Astrocyte of the spinal cord (primary cell): ENCODE measurements at places on chromosomes 6 and 20.
A peak's percentile ranks its signal among the peaks of the same experiment; 100 is the strongest.

GRCh38 chr6:36657942-36658544 is 20.5 kb upstream of the CDKN1A start:
- DNase-seq = peak; percentile 68

GRCh38 chr6:149483334-149483725 is 1.5 kb downstream of the ZC3H12D start:
- no peak for DNase-seq

GRCh38 chr20:33810259-33810658 is 889 bp upstream of the CHMP4B start:
- DNase-seq = no peak

DNA sequence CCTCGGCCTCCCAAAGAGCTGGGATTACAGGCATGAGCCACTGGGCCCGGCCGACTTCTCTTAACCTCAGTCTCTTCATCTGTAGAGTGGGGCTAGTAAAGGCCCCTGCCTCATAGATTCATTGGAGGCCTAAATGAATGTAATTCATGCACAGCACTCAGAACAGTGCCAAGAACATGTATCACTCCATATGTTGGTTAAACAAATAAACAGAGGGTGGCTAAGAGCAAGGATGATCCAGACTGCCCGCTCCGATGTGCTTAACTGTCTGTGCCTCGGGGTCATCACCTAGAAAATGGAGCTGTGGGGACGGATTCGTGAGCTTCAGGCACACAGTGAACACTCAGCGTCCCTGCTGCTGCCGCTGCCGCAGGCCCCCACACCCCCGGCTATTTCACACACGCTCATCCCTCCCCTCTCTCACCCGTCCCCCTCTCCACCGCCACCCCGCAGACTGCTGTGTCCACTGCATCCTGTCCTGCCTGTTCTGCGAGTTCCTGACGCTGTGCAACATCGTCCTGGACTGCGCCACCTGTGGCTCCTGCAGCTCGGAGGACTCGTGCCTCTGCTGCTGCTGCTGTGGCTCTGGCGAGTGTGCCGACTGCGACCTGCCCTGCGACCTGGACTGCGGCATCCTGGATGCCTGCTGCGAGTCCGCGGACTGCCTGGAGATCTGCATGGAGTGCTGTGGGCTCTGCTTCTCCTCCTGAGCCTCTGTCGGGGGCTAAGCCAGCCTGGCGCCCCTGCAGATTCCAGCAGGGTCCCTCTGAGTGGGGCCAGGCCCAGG is 14.8 kb downstream of the MDFI start:
- peak; percentile 32 for DNase-seq

DNA sequence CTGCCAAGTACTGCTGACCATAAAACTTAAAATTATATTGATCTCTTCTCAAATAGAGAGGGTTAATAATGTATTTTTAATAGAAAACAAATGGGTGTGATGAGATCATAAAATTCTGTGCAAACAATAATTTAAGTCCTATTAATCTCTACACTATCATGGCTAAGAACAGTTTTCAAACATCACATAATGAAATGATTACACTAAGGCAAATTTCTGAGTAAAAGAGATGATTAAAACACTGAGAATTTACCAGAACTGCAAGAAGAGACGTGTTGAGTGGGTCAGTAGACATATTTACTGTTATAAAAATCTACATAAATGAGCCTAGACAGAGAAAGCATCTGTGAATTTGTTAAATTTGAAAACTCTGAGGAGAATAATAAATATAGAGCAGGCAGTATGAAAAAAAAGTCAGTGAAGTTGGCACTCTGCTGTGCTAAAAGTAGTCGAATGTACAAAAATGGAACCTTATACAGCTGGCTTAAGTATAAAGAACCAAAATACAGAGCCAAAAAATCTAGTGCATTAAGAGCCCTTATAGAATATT is 302.6 kb upstream of the MANEA start:
- no peak for DNase-seq

DNA sequence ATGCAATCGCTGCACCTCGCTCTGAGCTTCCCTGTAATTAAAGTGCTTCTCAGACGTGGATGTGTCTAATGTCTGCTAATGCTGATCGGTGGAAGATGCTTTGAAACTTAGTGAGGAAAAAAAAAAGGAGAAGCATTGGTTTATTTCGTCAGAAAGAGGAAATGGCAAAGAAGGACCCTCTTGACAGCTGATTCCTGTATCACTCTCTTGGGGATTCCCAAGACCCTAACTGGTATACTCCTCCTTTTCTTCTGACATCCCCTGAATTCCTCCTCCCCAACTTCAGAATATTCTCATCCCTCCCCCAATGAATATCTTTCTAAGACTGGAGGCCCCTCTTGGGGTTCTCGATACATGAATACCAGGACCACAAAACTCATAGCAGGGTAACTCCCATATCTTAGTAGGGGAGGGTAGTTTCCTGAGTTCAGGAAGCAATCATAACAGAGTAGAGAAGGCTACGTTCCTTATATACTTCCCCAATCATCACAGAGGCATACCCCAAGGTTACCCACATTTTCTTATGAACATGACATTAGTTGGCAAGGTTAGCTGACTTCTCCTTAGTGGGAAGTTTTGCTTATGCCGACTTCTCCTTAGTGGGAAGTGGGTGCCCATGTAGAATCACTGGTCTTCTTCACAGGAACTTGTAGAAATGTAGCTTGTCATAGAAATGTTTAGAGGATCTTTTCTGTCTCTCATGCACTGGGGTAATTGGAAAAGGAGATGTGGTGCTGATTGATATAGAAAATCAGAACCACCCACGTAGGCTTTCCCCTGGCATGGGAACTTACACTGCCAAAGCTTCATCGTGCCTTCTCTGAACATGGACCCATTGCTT is 63.8 kb upstream of the ATXN1 start:
- no peak for DNase-seq

DNA sequence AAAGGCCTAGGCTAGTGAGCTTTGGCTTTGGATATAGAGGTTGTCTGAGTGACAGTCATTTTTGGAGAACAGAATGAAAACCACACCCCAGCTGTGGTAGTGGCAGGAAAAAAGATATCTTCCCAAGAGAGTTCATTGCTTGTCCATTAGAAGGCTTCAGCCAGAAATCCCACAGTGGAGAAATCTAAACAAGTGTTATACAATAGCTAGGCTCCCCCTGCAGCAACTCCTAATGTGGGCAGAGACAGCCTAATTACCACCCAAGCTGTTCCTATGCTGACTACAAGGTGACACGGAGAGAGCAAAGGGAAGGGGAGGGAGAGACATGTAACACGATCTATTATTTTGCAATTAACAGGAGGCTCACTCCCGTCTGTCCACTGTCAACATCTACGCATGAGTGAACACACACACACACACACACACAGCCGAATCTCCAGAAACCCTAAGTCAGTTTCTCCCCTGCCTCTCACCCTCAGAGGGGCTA is 147.5 kb upstream of the TCF21 start:
- no peak for DNase-seq

GRCh38 chr20:48431653-48432493 is 395.9 kb downstream of the PREX1 start:
- DNase-seq = no peak

DNA sequence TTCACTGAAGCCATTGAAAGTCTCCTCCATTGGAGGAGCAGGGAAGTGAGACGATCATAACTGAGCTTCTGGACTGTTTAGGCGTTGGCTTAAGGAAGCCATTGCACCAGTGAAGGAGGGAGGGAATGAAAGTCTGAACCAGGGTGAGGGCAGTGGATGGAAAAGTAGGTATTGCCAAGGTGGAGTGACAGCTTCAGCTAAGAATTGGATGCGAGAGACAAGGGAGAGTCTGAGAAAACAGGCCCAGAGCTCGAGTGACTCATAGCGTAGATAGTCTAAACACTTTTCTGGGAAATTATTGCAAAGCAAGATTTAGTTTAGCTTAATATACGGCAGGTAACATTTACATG is 4.5 kb downstream of the DSP start:
- DNase-seq = no peak

DNA sequence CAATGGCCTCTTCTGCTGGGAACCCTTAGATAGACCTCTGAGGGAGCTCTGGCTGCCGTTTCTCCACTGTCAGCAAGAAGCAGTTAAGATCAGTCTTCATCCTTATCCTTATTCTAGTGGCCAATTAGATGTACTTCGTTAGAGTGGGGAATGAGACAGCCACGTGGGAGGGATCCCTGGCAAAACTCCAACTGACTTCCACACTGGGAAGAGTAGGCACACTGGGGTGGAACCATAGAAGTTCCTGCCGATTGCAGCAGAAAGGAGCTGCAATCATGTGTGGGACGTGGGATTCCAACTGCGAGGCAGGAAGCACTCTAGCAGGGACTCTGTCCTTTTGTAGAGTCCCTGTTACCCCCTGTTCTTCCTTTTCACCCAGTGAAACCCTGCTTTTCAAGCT is 226.3 kb upstream of the RGS17 start:
- DNase-seq = no peak

- no peak for DNase-seq
These were observed 92.4 kb upstream of the B3GAT2 start for GRCh38 chr6:71049198-71049770.

DNA sequence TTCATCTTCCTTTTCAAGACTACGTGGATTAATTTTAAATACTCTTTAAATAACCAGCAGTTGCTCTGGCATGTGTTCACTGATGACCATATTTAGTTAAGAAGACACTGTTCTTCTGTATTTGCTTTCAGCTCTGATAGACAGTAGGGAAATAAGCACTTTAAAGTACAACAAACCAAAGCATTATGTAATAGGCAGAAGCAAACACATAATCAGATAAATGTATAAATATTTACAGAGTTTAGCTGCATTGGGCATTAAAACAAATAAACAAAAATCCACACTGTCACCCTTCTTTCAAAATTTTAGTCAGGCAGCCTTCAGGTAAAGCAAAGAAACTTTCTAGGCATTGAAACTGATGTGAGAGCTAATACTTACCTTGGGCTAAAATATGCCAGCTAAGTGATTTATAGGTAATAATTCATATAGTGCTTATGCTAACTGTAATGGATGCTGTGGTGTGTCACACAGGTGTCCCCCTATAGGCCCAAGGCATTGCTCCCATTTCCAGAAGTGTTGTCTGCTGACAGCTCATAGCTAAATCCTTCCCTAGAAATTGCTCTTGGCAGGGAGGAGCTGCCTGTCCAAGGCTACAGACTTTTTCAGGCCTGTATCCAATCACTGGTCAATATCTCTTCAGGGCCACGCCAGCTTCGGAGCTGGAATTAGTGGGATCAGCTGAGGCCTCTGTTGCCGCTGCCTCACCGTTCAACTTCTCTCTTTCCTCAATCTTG is 111.5 kb upstream of the CITED2 start:
- DNase-seq = no peak

GRCh38 chr6:153568628-153569027 is 437.5 kb upstream of the RGS17 start:
- DNase-seq = peak; percentile 49

DNA sequence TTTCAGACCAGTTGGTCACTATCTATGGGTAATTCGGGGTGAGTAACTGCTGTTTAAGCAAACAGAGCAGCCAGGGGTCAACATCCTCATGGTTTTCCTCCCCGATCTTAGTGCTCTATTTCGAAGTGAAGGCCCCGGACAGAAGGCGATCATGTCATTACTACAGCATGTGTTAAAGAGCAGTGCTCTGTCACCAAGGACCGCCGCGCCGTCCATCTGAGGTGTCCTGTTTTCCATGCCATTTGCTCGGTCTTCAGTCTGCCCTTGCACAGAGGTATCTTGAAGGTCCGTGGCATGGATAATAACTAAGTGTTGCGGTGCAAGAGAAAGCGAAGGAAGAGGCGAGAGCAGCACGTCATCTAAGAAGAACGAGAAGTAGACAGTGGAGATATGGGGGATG is 25.1 kb downstream of the PPP1R3G start:
- DNase-seq = no peak

GRCh38 chr6:79076160-79076559 is 1.9 kb downstream of the PHIP start:
- DNase-seq = peak; percentile 43

DNA sequence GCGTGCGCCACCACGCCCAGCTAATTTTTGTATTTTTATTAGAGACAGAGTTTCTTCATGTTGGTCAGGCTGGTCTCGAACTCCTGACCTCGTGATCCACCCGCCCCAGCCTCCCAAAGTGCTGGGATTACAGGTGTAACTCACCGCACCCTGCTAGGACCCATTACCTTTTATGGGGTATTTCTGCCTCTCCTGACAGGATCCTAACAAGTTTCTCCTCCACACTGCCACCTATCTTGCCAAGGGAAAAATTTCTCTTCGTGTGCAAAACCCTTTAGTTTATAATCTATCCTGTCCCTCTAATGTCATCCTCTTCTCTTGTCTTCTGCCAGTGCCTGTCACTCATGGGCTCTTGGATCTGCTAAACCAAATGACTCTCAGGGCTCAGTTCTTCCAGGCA is 1.9 kb downstream of the STMND1 start:
- DNase-seq = no peak

GRCh38 chr6:37547564-37548061 is 47.9 kb upstream of the CCDC167 start:
- DNase-seq = peak; percentile 72

- DNase-seq = peak; percentile 29
These were observed 256.9 kb upstream of the RNF24 start for GRCh38 chr20:4272225-4272624.

DNA sequence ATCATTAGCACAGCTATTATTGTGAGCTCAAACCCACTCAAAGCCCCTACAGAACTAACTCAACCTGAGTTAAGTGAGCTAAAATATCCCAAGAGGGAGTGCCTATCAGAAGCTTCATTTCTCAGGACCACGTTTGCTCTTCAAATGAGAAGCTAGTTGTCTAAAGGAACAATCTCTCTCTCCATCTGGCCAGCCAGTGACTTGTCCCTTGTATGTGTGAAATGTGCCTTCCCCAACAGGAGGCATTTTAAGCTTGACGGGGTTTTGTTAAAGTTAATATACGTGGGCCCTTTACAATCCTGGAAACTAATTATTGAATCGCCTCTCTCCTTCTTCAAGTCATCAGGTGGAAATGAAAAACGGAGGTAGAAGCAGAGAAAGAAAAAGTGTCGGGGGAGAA is 62.0 kb downstream of the TRERF1 start:
- no peak for DNase-seq

DNA sequence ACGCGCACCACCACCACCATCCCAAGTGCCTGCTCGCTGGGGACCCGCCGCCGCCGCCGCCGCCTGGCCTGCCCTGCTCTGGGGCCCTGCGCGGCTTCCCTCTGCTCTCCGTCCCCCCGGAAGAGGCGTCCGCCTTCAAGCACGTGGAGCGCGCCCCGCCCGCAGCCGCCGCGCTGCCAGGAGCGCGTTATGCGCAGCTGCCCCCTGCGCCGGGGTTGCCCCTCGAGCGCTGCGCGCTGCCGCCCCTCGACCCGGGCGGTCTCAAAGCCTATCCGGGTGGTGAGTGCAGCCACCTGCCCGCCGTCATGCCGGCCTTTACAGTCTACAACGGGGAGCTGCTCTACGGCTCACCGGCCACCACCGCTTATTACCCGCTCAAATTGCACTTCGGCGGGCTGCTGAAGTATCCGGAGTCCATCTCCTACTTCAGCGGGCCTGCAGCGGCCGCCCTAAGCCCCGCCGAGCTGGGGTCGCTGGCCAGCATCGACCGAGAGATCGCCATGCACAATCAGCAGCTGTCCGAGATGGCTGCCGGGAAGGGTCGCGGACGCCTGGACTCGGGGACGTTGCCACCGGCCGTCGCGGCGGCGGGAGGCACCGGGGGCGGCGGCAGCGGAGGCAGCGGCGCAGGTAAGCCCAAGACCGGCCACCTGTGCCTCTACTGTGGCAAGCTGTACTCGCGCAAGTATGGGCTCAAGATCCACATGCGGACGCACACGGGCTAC is 7.2 kb downstream of the PRDM13 start:
- DNase-seq = no peak
